Sigmoid colon (tissue), 7 donors: ENCODE measurements at places on chromosomes 1 and 21. TPM values are rescaled to one million over a fixed set of nuclear protein-coding genes. Genes with fewer than 3 reads are reported as not detected.

- H3K4me3 ChIP-seq, result no peak overlapping the region
- no peak overlapping the region for H3K27ac ChIP-seq
- DNase-seq, result no peak
- H3K27me3 ChIP-seq, result no peaks in the 10 kb centered on the region
- H3K36me3 ChIP-seq, result no peaks in the 10 kb centered on the region
Observed at GRCh38 chr1:168918860-168919741, 187.4 kb upstream of the ATP1B1 start.

GRCh38 chr1:53583021-53583867, 124.0 kb downstream of the DMRTB1 start:
- no peaks in the 10 kb centered on the region for H3K4me1 ChIP-seq
- H3K36me3 ChIP-seq, result no peaks in the 10 kb centered on the region
- DNase-seq, result peak; percentile 34
- no peak overlapping the region for H3K27ac ChIP-seq
- H3K4me3 ChIP-seq, result no peak overlapping the region
- no peaks in the 10 kb centered on the region for H3K27me3 ChIP-seq

GRCh38 chr1:11690397-11691301, 861 bp upstream of the DRAXIN start:
- H3K27me3 ChIP-seq, result peaks cover 20% of the 10 kb centered on the region
- no peak overlapping the region for H3K4me3 ChIP-seq
- H3K27ac ChIP-seq, result no peak overlapping the region
- DNase-seq, result no peak

- H3K27ac ChIP-seq, result no peak overlapping the region
- H3K4me3 ChIP-seq, result no peak overlapping the region
- H3K36me3 ChIP-seq, result no peaks in the 10 kb centered on the region
- H3K27me3 ChIP-seq, result no peaks in the 10 kb centered on the region
Observed at GRCh38 chr1:26142159-26142558, 16.7 kb upstream of the FAM110D start.

GRCh38 chr21:38773099-38774061, 32.3 kb upstream of the ETS2 start:
- peaks cover 23% of the 10 kb centered on the region for H3K4me1 ChIP-seq
- DNase-seq, result no peak
- no peak overlapping the region for H3K27ac ChIP-seq
- H3K4me3 ChIP-seq, result no peak overlapping the region
- H3K36me3 ChIP-seq, result no peaks in the 10 kb centered on the region

DNA sequence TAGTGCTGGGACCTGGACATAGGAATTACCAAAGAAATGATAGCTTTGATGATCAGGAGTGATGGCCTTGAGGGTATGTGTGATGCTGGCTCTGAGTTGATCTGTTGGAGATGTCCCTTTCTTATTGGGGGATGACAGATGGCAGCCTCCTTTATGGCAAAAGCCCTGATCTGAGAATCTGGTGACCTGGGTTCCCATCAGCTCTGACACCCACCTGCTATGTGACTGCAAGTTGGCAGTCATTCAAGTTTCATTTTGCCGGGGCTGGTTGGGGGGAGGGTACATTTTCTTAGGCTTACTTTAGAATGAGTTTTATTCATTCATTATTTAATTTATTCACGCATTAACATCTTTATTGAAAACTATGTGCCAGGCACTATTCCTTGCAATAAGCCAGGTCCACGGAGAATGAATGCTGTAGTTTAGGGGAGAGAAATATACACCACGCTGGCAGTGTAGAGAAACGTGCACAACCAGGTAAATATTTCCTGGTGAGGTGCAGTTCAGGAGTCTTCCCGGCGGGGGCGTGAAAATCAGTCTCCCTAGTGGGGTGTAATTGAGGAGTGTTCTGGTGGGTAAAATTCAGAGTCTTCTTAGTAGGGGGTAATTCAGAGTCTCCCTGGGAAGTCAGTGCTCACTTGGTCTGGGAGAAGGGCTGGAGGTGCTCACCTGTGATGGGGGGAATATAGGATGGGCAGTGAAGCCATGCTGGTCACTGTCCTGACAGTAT, 401.3 kb downstream of the CAMTA1 start:
- H3K4me3 ChIP-seq, result no peak overlapping the region
- DNase-seq, result no peak
- H3K27ac ChIP-seq, result no peak overlapping the region
- no peaks in the 10 kb centered on the region for H3K36me3 ChIP-seq

GRCh38 chr1:216531263-216532239, 108.3 kb upstream of the USH2A start:
- no peak for DNase-seq
- no peak overlapping the region for H3K27ac ChIP-seq
- peak overlapping the region; percentile 7 for H3K4me3 ChIP-seq
- no peaks in the 10 kb centered on the region for H3K4me1 ChIP-seq

DNA sequence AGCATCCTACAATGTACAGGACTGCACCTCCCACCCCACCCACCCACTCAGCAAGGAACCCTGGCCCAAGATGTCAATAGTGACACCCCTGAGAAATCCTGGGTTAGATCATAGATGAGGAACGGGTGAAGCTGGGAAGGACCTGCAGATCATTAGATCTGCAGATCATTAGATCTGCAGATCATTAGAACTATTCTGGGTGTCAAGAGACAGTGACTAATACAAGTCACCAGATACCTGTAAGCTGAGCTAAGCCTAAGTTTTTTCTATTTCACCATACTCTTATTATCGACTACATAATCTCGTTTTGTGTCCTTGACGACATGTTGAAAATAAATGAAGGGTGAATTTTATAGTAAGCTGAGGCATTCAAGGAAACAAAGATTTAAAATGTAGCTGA, 325.7 kb downstream of the DUSP10 start:
- H3K27ac ChIP-seq, result no peak overlapping the region
- DNase-seq, result no peak
- peaks cover 12% of the 10 kb centered on the region for H3K4me1 ChIP-seq
- H3K4me3 ChIP-seq, result no peak overlapping the region

DNA sequence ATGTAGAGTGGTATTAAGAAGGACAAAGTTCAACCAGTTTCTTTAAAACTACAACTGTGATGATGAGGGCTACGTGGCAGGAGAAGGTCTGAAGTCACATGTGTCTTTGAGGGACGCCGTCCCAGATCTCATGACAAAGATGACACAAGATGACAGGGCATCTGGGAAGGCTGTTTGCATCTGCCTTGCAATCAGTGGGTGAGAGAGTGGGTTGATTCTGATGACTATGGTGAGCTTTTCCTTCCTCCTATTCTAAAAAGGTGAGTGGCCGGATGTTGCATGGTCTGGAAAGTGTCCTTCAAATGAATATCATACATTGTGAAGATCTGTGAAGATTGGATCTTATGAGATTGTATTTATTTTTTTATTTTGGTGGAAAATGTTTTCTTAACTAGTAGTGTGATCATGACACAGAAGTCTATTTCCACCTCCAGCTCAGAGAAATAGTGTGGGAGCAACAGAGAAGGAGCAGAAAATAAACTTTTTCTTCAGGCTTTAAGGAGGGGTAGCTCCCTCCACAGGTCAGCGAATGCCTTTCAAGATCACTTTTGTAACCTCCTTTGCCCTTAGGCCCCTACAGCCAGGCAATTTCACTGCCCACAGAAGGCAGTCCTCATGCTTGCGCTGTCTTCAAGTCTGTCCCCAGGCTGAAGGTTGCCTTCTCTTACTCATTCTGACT, 76.0 kb upstream of the ATF3 start:
- DNase-seq, result no peak
- no peaks in the 10 kb centered on the region for H3K4me1 ChIP-seq
- no peak overlapping the region for H3K4me3 ChIP-seq
- H3K27me3 ChIP-seq, result no peaks in the 10 kb centered on the region

GRCh38 chr1:174023440-174023839, 1.3 kb upstream of the RC3H1 start:
- H3K4me3 ChIP-seq, result peak overlapping the region; percentile 86
- no peak for DNase-seq
- no peaks in the 10 kb centered on the region for H3K36me3 ChIP-seq
- H3K27ac ChIP-seq, result peak overlapping the region; percentile 95
- H3K27me3 ChIP-seq, result no peaks in the 10 kb centered on the region

PRELP gene
- 133 TPM for total RNA-seq

FAM151A gene
- not detected for total RNA-seq

OSBPL9 gene
- total RNA-seq, result 74.2 TPM

WRAP73 gene
- total RNA-seq, result 17.2 TPM
